ENCODE measurements at places on chromosomes 1 and 21.

- no peak for DNase-seq
These were observed 17.4 kb downstream of the MTR start for GRCh38 chr1:236812334-236813030.

DNA sequence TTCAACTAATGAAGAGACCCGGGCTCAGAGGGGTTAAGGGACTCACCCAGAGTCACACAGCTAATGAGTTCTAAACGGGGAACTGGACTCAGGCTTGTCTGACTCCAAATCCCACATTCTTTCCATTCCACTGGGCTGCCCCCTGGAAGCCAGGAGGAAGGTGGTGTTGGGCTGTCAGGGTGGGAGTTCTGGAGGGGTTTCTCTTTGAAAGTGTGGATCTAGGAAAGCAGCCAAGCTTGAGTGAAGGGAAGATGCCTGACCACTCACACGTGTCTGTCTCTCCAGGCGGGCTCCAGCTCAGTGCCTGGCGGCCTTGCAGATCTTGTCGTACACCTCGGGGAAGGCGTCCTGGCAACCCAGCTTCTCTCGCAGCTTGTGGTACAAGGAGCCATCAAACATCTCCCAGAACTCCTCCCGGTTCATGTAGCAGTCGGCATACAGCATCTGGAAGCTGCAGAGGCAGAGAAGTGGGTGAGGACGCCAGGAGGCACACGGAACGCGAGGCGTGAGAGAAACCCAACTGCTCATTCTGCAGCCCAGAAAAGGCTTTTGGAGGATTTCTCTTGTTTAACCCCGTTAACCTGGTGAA, 35.0 kb downstream of the DHCR24 start:
- DNase-seq, result no peak

DNA sequence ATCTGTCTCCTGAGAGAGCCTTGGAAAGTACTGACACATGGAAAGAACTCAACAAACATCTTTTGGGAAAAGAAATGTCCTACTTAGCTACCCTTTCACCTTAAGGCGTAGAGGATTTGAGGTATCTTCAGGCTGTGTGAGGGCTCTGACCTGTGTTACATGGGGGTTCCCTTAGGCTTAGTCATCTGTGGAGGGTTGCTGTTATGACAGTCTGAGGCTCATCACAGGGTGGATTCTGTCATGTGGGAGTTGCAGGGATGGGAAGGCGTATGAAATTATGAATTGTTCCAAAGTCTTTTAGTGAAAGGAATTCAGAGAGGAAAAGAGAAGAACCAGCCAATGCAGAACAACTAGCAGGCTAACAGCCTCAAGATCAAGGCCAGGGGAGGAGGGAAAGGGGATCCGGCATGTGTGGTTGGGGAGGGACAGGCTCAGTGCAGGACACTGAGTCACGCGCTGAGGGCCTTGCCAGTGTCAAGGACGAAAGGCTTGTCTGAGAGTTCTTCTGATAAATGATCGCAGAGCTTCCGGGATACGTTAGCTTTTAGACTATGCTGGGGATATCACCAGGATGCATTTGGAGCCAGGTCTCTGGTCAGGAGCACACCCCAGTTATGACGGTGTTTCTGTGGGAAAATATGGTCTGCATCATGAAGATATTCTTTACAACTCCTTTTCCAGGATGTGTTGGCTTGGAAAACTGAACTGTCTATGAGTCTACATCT, 24.6 kb upstream of the PLA2G2C start:
- DNase-seq, result no peak

DNA sequence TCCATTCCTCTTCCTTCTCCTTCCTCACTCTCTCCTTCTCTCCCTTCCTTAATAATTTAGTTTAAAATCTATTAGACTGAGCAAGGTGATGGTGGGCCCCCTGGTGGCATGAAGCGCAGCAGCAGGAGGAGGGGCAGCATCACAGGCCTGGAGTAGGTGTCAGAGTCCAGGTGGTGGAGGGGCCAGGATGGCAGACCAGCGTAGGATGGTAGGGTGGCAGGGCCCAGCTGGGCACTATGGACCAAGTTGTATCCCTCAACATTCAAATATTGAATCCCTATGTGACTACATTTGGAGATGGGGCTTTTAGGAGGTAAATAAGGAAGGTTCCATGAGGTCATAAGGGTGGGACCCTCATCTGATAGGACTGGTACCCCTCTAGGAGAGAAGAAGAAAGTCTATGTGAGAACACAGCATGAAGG, 61.0 kb downstream of the WDR4 start:
- DNase-seq, result peak; percentile 32

DNA sequence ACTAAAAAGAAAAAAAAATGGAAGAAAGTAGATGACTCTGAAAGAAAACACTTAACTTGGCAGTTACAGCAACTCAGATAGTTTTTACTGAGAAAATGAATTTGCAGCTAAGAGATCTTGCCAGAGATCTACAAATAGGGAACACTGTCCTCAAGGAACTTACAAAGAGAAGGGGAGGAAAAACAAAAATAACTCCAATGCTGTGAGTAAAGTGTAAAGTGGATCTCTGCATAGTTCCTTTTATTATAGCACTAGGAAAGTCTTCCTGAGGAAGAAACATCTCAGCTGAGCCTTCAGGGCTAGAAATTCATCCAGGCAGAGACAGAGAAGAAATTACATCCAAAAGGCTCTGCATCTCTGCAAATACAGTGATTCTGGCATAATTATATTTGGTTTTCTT, 3.9 kb downstream of the CD1B start:
- no peak for DNase-seq

Data from EL (cell line).